ENCODE measurements at places on chromosomes 1 and 21.
A peak's percentile ranks its signal among the peaks of the same experiment; 100 is the strongest.

DNA sequence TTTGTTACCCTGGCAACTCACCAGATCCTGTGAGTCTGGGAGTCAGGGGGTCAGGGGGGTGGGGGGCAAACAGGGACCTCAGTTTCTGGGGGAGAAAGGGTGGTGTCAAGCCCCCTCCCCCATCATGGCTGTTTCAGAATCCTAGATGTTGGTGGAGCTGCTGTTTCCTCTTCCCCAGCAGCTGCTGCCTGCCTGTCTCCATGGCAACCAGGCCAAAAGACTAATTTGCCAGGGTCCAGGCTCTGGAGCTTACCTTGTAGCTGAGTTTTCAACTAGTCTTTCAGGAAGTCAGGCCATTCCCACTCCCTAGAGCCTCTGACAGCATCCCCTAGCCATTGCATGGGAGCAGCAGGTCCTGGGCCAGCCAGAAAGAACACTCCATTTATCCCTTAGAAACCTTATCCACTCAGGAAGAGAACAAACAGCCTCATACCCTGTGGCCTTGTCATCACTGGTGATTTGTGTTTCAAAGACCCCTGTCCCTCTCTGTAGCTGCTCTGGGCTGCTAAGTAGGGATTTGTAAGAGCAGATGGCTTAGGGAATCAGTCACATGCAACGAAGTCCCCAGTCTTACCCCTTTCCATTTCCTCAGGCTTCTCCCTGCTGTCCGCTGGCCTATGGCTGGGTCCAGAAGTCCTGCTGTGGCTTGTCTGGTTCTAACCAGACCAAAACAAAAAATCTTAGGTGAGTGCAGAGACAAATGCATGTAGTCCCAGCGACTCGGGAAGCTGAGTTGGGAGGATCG, 21.5 kb upstream of the STMN1 start:
- no peak for DNase-seq

- DNase-seq = no peak
These were observed 12.1 kb downstream of the C8A start for GRCh38 chr1:56866656-56867055.

DNA sequence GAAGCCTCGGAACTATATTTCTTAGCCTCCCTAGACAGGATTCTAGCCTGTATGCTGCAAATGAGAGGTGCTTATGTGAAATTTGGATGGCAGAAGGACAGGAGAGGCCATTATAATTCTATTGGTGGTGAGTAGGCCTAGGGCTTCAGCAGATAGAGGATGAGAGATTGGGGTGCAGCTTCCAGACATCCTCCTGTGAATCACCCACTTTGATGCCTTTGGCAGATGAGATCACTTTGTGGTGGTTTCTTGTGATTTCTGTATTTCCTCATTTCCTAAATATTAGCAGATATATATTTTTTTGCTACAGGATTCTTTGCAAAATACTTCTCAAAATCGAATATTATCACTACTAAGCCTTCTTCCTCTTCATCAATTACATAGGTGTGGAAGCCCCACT, 37.3 kb downstream of the MFSD2A start:
- no peak for DNase-seq

- DNase-seq = no peak
These were observed 8.5 kb downstream of the DIO1 start for GRCh38 chr1:53902235-53903138.

GRCh38 chr1:5659606-5660005, 332.6 kb downstream of the NPHP4 start:
- no peak for DNase-seq

DNA sequence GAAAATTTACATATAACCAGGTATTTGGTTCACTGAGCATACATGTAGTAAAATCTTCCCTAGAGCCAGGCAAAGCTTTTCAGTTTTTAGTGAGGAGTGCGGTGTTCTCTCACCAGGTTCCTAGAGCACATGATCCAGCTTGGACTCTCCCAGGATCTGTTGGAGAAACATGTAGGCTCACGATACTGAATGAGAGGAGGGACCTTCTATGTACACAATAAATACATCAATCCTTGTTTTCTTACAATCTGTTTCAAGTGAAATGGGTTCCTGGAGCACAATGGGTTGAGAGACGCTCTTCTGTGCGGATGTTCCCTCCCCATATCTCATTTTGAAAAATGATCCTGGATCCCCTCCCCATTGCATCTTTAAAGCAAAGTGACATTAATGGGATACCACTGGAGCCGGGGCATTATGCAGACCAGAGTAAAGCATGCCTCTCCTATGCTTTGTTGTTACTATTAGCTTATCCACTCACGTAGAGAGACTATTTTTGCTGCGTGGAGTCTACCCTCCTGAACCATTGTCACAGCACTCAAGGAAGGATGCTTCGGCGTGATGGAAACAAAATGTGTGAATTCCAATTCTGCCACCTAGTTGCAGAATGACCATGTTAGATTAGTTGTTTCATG, 19.3 kb downstream of the SMYD2 start:
- no peak for DNase-seq

DNA sequence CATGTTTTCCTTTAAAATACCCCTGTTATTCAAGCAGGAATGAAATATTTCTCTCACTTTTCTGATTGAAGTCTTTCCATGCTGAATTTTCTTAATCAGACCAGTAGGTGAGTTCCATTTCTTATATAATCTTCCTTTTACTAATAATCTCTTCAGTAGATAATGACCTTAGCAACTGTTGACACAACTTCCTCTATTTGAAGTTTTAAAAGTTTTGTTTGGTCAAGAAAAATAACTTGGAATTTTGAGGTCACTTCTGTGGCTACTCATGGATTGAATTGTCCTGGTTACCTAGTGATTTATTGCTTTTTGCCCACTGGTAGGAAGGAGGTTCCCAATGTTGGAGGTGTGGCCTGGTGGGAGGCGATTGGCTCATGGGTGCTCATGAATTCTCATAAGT, 70.6 kb upstream of the PAXBP1 start:
- DNase-seq = no peak

- no peak for DNase-seq
These were observed 109.8 kb downstream of the DUSP10 start for GRCh38 chr1:221632072-221632471.

DNA sequence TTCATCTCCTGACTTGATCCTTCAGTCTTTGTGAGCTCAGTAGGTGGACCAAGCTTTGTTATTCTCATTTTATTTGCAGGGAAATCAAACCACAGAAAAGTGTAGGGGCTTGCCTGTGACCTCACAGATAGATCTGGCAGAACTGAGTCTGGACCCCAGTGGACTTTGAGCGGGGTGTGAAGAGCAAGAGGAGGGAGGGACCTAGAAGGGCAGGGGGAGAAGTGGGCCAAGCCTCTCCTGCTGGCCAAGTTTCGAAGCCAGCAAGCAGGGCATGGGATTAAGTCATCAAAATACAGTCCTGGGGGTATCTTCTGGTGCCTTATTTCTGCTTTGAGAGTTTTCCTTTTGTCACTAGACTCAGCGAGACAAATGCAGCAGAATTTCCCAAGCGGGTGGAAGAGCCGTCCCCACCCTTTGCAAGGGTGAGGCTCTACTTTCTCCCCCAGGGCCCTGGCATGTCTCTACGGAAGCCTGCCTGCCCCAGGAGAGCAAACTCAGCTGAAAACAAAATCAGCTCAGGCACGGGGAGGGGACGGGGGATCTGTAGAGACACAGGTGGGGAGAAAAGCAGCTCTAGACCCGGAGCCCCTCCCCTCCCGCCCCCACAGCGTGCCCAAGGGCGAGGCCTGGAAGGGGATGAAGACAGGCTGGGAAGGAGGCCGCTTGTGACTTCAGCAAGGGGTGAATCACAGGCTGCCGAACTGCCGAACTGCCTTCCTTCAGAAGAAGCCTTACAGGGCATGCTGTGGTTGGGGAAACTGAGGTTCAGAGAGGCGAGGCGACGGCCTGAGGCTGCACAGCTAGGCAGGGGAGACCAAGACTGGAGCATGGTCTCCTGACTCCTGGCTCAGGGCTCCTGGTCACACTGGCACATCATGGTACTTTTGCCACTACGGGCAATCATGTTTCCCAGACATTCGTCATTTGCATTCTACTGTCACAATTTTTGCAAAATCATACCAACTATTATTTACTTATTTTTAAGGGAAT, 19.2 kb downstream of the PKP1 start:
- no peak for DNase-seq

GRCh38 chr1:238738892-238739291, 647.5 kb upstream of the CHRM3 start:
- peak; percentile 38 for DNase-seq

- DNase-seq = no peak
These were observed 46.7 kb upstream of the MTR start for GRCh38 chr1:236748268-236748870.

DNA sequence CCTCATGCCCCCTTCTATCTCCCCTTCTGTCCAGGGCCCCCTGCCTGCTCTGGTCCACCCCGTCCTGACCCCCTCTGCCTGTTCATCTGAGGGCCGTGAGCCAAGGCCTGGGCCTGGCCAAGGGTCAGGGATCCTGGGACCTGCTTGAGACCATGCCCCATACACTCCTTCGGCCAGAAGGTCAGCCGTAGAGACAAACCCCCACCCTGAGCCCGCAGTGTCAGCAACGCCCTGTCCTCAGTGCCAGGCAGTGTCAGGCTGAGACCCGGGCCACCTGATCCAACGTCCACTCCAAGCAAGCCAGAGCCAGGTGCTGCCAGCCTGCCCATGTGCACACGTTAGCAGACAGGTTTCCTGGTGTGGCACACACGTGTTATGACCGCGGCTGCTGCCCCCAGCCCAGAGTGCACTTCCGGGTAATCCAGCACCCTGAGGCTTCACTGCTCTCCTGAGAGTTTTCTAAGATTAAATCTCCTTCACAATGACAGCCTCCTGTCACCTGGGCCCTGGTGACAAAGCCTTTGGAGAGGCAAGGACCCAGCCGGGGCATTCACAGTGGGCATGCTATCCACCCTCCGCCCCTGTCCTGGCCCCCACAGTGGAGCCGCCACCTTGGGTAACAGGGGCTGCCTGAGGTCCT, 10.1 kb upstream of the SAMD11 start:
- no peak for DNase-seq

DNA sequence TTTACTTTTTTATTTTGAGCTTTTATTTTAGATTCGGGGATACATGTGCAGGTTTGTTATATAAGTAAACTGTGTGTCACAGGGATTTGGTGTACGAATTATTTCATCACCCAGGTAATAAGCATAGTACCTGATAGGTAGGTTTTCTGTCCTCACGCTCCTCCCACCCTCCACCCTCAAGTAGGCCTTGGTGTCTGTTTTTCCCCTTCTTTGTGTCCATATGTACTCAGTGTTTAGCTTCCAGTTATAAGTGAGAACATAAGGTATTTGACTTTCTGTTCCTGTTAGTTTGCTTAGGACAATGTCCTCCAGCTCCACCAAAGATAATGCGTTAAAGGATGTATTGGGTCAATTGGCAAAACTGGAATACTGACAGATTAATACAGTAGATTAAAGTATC, 5.8 kb downstream of the ATP1A4 start:
- DNase-seq = no peak

- DNase-seq = no peak
These were observed 42.6 kb upstream of the A3GALT2 start for GRCh38 chr1:33363470-33363861.

Measured in muscle of back (tissue), 13 donors.